ENCODE measurements at places on chromosomes 6 and 20.
A peak's percentile ranks its signal among the peaks of the same experiment; 100 is the strongest.

DNA sequence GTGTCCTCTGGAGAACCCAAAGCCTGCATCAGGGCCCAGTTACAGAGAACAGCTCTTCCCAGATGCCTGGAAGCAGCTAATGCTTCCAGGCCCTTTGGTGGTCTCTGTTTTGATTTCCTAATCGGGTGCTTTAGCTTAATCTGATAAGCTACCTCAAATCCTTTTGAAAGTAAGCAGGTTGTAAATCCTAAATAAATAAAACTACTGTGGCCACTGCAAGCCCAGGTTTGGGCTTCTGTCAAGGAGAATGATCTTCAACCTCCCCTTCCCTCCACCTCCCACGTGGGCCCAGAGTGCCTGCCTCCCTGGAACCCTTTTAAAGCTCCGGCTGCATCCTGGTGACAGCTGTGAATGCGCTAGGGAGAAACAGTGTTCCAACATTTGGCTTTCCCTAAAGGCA, 25.2 kb upstream of the FYN start:
- DNase-seq, result peak; percentile 70

DNA sequence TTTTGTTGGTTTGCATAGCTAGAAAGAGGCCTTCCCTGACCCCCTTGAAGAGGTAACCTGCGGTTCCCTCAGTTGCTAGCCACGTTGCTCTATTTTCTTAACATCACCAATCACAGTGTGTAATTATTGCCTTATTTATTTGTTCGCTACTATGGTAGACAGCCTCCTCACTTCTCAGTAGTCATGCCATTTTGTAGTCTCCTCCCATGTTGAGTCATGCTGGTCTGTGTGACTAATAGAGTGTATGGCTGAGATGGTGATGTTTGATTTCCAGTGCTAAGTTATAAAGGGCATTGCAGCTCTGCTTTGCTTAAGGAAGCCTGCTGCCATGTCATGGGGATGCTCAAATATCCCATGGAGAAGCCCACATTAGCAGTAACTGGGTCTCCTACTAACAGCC, 236.6 kb upstream of the CHD6 start:
- DNase-seq, result no peak

GRCh38 chr20:49210101-49210756, 9.0 kb upstream of the DDX27 start:
- no peak for DNase-seq

GRCh38 chr6:135519348-135519747, 21.8 kb upstream of the AHI1 start:
- DNase-seq, result no peak

GRCh38 chr20:25592135-25592852, 7.0 kb upstream of the NINL start:
- DNase-seq, result no peak

DNA sequence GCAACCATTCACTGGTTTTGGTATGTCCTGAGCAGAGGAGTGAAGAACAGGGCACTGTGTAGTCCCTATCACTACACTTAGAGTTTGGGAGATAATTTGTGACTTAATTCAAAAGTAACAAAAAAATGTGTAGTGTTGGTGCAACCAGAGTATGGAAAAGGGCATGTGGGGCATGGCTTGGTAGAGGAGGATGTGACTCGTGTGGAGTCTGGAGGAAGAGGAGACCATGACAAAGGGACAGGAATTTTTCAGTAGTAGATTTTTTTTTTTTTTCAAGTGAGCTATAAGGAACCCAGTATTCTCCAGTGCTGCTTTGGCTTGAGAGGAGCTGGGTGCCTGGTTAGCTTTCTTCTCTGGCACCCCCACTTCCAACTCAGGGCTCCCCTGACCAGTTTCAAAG, 5.1 kb downstream of the MTRES1 start:
- DNase-seq, result no peak

- no peak for DNase-seq
These were observed 24.2 kb upstream of the PNPLA1 start for GRCh38 chr6:36245572-36246061.

DNA sequence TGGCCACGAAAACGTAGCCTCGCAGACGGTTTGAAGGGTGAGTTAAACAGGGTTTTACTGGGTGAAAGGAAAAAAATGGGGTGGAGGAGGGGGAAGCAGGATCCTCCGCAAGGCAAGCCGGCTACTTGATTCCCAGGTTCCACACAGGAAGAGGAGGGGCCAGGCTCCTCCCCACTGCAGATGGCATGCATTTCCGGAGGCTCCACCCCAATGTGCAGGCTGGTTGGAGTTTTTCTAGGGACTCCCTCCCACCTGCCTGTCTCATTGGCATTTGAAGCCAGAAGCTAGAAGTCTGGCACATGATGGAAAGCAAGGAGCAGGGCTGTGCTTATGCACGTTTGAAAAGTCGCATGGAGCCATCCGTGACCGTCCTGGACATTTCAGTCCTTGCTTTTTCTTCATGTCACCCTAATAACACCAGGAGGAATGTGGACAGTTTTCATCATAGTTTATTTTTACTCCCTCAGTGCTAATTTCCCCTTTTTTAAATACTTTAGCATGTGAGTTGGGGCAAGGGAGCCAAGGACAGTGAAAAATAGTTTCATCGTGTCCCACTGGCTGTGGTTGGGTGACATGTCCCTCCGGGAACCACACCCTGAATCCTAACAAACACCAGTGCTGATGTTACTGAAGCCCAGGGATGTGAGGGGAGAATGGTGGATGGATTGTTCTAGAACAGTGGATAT, 100.1 kb upstream of the INSM1 start:
- DNase-seq, result no peak

DNA sequence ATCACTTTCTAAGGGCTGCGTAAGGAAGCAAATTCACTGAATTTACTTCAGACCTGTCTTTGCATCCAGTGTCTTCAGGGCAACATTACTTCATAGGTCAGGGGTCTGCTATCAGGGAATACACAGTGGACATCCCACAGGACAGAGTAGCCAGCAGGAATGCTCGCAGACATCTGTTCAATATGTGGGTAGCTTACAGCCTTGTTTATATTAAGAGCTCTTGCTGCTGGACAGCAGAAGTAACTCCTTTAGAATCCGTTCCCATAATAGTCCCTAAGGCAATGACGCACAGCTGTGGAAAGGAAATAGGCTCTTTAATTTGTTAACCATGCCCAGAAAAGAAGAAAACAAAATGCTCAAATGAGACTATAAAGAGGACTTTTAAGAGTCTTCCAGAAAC, 198.7 kb downstream of the MOXD1 start:
- DNase-seq, result no peak

- DNase-seq, result no peak
These were observed 22.3 kb downstream of the STX7 start for GRCh38 chr6:132490478-132491204.

GRCh38 chr6:112049026-112049799, 4.7 kb upstream of the CCN6 start:
- DNase-seq, result no peak

DNA sequence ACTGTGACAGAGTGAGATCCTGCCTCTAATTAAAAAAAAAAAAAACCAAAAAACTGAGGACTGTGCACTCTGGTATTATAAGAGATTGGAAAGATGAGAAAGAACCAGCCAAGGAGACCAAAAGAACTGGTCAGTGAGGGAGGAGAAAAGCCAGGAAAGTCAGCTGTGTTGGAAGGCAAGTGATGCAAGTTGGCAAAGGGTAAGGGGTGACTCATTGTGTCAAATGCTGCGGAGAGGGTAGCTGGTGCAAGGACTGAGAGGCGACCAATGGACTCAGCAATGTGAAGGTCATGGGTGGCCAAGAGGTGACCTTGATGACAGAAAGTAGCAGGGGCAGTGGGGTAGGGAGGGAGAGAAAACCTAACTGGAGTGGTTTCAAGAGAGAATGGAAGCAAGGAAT, 27.4 kb upstream of the LRRN4 start:
- DNase-seq, result no peak

GRCh38 chr20:6764619-6765018, 2.9 kb upstream of the BMP2 start:
- DNase-seq, result no peak

DNA sequence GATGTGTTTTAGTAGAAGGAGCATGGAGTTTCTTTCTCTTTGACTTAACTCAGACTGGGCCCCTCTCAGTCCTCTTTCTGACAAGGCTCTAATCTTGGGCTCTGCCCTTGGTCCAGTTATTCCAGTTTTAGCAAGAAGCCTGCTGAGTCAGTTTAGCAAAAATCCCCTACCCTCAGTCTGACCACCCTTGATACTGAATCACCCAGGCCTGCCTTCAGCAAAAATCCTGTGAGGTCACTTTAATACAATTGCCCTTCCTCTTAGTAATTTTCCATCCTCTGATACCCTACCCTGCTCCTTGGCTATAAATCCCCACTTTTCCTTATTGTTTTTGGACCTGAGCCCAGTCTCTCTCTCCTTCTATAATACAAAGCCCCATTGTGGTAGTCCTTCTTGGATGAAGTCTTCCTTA, 326.7 kb upstream of the NOX3 start:
- no peak for DNase-seq

DNA sequence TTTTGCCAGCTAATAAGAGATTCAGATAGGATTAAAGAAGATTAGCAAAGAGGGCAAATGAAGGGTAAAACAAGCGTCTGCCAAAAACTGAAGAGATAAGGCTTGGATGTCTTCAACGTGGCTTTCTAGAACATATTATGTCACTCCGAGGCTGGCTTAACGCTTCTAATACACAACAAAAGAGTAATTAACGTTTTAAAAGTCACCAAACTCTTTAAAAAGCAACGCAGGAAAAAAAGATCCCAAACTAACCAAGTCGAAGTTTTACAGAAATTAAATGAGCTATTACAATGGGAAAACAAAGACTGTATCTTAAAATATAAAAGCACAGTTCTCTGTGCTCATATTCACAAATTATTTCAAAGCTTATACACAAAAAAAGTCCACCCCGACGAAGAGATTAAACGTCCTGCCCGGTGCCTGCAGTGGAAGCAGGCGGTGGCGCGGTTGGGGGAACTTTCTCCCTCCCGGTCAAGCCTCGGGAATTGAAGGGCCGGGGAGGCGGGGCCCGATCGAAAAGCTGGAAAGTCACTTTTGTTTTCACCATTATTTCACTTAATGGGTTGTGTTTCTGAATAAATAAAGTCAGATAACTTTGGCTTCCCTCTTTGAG, 1.2 kb downstream of the MAK start:
- peak; percentile 70 for DNase-seq

GRCh38 chr6:26629359-26629758, 30.2 kb downstream of the ZNF322 start:
- DNase-seq, result no peak

DNA sequence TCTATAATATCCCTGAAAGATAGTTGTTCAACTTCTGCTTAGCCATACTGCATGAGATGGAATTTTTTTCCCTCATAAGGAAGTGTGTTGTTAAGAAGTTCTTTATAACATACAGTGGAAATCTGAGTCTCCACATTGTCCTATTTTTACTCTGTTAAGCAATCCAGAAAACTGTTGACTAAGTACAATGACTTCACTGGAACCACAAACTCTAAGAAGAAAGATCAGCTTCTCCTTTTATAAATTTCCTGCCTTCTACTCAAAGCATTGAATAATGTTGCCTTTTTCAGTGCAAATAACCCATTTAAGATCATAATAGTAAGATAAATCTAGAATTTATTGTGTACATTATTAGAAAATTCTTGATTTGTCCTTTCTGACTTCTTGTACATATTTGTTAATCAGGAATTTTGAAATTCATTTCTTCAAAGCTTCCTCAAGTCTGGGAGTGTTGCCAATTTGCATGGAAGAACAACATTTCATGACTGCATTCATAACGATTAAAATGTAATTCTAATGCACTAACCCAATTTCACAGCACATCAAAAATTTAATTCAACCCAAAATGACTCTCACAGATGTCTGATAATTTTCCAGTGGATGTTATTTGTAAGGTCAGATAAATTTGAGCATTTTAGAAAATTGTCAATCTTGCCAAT, 45.6 kb upstream of the ANKEF1 start:
- no peak for DNase-seq

- DNase-seq, result no peak
These were observed 126.6 kb downstream of the DOK5 start for GRCh38 chr20:54601831-54602515.

DNA sequence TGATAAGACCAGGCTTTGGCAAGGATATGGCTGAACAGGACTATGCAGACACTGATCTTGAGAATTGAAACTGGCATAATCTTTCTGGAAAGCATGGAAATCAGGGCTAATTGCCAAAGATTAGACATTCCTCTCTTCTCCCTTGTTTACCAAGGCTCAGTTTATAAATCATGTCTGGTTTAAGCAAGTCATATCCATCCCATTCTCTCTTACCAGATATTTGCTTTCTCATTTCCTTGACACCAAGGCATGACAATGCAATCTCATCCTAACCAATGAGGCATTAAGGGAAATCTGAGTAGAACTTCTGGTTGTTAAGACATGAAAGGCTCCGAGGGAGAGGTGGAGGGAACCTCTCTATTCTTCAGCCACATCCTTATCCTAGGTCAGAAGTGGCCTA, 110.3 kb upstream of the CEP85L start:
- DNase-seq, result no peak

DNA sequence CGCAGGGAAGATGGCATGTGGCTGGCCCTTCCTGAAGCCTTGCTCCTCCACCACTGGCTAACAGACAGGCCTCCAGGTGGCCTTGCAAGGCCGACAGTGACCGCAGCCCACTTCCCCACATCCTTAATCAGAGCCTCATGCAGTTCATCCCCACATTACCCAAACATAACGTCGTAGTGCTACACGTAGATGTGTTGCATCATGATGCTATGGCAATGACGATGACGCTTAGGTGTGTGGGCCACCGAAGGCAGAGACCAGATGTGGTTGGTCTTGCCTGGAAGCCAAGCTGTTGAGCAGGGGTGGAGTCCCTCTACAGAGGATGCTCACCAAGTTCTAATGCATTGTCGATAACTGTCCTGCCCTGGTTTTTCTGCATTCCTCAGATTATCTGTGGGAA, 5.6 kb downstream of the CD93 start:
- no peak for DNase-seq

DNA sequence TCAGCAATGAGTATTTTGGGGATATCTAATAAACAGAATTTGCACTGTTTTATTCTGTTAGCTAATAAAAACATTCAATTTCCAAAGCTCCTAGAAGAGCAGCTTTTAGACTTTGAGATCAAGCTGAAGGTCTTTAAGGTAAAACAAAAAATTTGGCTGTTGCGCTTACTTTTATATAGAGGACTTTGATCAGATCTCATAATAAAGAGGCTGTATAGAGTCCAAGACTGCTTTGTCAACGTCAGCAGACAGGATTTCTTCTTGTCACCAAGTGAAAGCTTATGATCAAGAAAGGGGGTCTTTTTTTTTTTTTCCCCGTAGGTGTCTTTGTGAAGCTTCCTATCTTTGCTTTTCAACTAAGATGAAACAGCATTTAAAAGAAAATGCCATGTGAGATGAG, 556.5 kb upstream of the SLC35B3 start:
- no peak for DNase-seq

GRCh38 chr6:97630604-97631003, 347.6 kb upstream of the MMS22L start:
- no peak for DNase-seq
